Thoracic aorta endothelial cell (primary cell): ENCODE measurements at places on chromosomes 12 and 14. TPM values are rescaled to one million over a fixed set of nuclear protein-coding genes. Genes with fewer than 3 reads are reported as not detected.

Gene PA2G4
- total RNA-seq, result 284 and 285 TPM in 2 replicates

Gene BCAT1
- 234 and 314 TPM in 2 replicates for total RNA-seq

Gene SLC22A17
- 0.86 and 1.1 TPM in 2 replicates for total RNA-seq

Gene CAPZA3
- total RNA-seq, result not detected in 2 replicates

Gene TAS2R9
- total RNA-seq, result 0.13 TPM in 1 of 2 replicates, not detected in the other

Gene RPS6KL1
- total RNA-seq, result 9.8 and 12.5 TPM in 2 replicates

Gene PLA2G1B
- not detected in 2 replicates for total RNA-seq

Gene KLRF2
- not detected in 2 replicates for total RNA-seq

Gene KLRC1
- total RNA-seq, result not detected in 2 replicates

Gene ENDOU
- 0.13 TPM in 1 of 2 replicates, not detected in the other for total RNA-seq

Gene KRT80
- 7.2 and 9.5 TPM in 2 replicates for total RNA-seq
